Stimulated activated CD4-positive, alpha-beta T cell treated with anti-CD3 and anti-CD28 coated beads, TNF-alpha, amount 100 ng/mL, for 24 hours (primary cell): ENCODE measurements at places on chromosomes 6 and 20.

GRCh38 chr6:44624226-44624625 is 236.7 kb downstream of the CDC5L start:
- DNase-seq, result no peak

GRCh38 chr6:53984163-53984562 is 127.1 kb upstream of the MLIP start:
- no peak for DNase-seq

- no peak for DNase-seq
These were observed 13.4 kb upstream of the SMIM8 start for GRCh38 chr6:87308970-87309369.

DNA sequence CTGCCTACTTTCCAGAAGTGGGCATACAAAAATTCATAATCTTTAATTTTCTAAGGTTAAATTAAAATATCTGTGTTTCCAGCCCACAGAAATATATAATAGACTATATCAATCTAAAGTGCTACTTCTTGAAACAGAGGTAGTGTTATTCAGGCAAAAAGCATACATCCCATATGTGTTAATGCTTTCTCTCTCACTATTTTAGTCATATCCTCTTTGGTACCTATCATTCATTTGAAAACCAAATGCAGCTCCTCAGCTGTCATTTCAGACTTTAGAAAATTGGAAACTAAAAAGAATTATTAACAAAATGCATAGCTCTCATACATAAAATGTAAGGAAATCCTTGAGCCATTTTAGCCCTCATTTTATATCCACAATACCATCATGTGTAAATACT is 925 bp downstream of the FHL5 start:
- DNase-seq, result no peak

DNA sequence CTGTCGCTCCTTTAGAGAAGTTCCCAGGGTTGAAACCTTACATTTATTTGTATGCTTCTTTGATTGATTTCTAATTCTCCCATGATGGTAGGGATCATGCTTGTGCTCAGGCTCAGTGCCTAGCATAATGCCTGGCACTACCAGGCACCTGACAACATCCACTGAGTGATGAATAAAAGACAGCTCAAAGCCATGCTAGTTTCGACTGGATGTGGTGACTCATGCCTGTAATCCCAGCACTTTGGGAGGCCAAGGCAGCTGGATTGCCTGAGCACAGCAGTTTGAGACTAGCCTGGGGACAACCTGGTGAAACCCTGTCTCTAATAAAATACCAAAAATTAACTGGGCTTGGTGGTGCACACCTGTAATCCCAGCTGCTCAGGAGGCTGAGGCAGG is 11.6 kb upstream of the CD164 start:
- DNase-seq, result no peak

GRCh38 chr20:1535420-1536175 is 21.9 kb downstream of the SIRPD start:
- DNase-seq, result no peak

GRCh38 chr6:154093231-154094044 is 54.4 kb downstream of the OPRM1 start:
- no peak for DNase-seq

DNA sequence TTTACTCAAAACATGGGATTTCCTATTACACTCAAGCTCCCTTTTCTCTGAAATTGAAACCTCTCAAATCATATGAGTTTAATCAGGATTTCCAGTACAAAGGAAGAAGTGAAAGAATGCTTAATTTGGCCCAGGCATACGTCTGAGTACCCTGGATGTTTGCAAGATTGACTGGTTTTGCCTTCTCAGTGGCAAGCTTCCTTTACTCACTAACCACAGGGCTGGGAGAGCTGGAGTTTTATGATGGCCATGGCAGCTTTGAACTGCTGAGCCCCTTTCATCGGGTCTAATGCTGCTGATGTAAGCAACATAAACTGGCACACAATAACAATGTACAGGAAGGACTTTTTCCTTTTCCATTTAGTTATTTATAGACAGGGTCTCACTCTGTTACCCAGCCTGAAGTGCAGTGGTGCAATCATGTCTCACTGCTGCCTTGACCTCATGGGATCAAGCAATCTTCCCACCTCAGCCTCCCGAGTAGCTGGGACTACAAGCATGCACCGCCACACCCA is 194.8 kb downstream of the SLC35F1 start:
- no peak for DNase-seq

DNA sequence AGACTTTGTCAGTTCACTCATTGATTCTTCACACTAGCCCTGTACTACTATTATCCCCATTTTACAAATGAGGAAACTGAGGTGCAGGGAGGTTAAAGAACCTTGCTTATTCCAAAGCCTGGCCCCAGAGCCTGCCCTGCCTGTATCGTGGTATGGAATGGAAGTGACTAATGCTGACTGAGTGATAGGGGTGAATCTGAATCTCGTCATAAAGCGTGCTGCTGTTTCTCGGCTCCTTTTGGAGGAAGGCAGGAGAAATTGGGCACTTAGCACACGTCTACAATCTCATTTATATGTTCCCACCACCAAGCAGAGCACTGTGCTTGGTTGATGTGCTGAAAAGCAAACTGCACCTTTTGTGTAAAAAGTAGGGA is 17.1 kb downstream of the GFRA4 start:
- no peak for DNase-seq

GRCh38 chr6:20175810-20176410 is 36.4 kb downstream of the MBOAT1 start:
- no peak for DNase-seq

DNA sequence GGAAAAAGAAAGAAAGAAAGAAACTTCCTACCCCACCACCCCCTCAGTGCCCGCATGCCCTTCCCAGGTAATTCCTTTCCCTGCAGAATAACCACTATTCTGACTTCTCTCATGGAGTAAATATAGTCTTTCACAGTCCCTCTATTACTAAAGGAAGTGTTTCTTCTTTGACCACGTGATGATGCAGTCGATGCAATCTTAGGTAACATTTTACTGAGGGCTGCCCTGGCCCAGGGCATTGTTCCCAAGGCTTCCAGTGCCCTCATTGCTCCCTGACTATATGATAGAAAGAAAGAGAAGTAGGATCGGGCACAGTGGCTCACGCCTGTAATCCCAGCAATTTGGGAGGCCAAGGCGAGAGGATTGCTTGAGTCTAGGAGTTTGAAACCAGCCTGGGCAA is 29.1 kb downstream of the ARHGAP40 start:
- DNase-seq, result no peak

DNA sequence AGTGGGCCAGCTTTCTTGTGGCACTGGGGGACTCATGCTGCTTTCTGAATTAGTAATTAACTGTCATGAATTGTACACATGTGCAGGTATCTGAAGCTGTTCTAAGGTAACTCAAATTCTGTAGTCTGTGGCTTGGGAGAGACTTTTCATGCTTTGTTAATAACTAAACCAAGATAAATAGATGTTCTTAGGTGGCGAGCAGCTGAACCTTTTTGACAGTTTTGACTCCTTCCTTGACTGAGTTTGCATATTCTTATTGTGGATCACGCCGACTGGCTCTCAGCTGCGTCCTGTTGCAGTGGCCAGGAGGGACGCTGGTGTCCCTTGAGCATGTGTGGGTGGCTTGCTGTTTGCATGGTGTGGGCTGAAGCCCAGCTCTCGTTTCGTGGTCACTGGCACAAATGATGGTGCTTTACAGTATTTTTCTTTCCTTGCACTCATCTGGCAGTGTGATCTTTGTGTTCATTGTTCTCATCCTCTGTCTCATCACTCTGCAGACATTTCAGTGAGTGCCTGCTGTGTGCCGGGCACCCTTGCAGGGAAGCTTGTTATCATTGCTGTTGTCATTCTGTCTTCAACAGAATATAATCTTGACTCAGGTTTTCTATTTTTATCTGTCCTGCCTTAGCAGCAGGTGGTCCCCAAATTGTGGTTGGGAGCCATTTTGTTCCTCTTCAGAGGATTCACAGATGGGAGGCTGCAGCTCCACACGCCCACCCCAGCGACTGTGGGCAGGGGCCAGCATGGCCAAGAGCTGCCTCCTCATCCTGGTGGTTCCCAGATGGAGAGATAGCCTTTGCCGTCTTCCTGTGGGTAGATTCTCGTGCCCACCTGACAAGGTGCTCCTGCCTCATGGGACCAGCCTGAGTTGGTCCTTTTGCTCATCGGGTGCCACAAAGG is 39.6 kb downstream of the DUSP22 start:
- no peak for DNase-seq

GRCh38 chr6:44682280-44682679 is 294.8 kb downstream of the CDC5L start:
- no peak for DNase-seq
